ENCODE measurements at places on chromosomes 11 and 22. TPM values are rescaled to one million over a fixed set of nuclear protein-coding genes. Genes with fewer than 3 reads are reported as not detected.

The GLYATL1 gene
- total RNA-seq, result 1.8 TPM

The BBOX1 gene
- total RNA-seq, result 3.0 TPM

The ARHGAP8 gene
- total RNA-seq, result 0.82 TPM

The MEI1 gene
- 0.73 TPM for total RNA-seq

The SPDYC gene
- total RNA-seq, result not detected

The SOX6 gene
- 33.4 TPM for total RNA-seq

The PHLDA2 gene
- not detected for total RNA-seq

The ARAP1 gene
- 23.0 TPM for total RNA-seq

The TIRAP gene
- total RNA-seq, result 5.0 TPM

The NPTXR gene
- total RNA-seq, result 8.7 TPM

The VSIG10L2 gene
- not detected for total RNA-seq

The CNGA4 gene
- 0.36 TPM for total RNA-seq

The C11orf97 gene
- not detected for total RNA-seq

The RFPL2 gene
- 0.73 TPM for total RNA-seq

The PDGFB gene
- 6.9 TPM for total RNA-seq

The APOA5 gene
- total RNA-seq, result not detected

The OR8D1 gene
- not detected for total RNA-seq

The MRE11 gene
- 28.7 TPM for total RNA-seq

The TRMT2A gene
- total RNA-seq, result 33.6 TPM

The PRG3 gene
- not detected for total RNA-seq

The SCN3B gene
- 58.1 TPM for total RNA-seq

The SLC22A9 gene
- not detected for total RNA-seq

The C22orf42 gene
- 1.6 TPM for total RNA-seq

The CHRM1 gene
- not detected for total RNA-seq

The NCAM1 gene
- 421 TPM for total RNA-seq

The KRTAP5-7 gene
- 0.18 TPM for total RNA-seq

The HIRA gene
- 19.7 TPM for total RNA-seq

The FGF4 gene
- not detected for total RNA-seq

The INSC gene
- total RNA-seq, result 0.36 TPM

The TMEM191C gene
- total RNA-seq, result 5.6 TPM

The EFCAB6 gene
- 6.2 TPM for total RNA-seq

The RASL10A gene
- not detected for total RNA-seq

The SYTL2 gene
- 15.2 TPM for total RNA-seq

The MMP13 gene
- total RNA-seq, result 0.18 TPM

The APOL2 gene
- total RNA-seq, result 10.3 TPM

The THY1 gene
- 22.5 TPM for total RNA-seq

The OR52W1 gene
- total RNA-seq, result not detected

The UBXN1 gene
- 35.4 TPM for total RNA-seq

The CCDC116 gene
- total RNA-seq, result 0.45 TPM

The SCGB1C1 gene
- total RNA-seq, result not detected

The RASGRP2 gene
- 17.5 TPM for total RNA-seq

The MRPL16 gene
- 14.3 TPM for total RNA-seq

The KCNQ1OT1 gene
- 12.0 TPM for total RNA-seq

The GUCY1A2 gene
- total RNA-seq, result 59.4 TPM

The NLRP14 gene
- 1.6 TPM for total RNA-seq

The OR4A16 gene
- total RNA-seq, result not detected

The GAB4 gene
- total RNA-seq, result not detected

The GPHA2 gene
- not detected for total RNA-seq

The SLC37A2 gene
- 1.8 TPM for total RNA-seq

The TMEM41B gene
- total RNA-seq, result 35.9 TPM

The GLB1L2 gene
- 2.8 TPM for total RNA-seq

The SLCO2B1 gene
- total RNA-seq, result 16.2 TPM

The GPR83 gene
- 3.6 TPM for total RNA-seq
